Cardiac muscle cell (in vitro differentiated cells and primary cell): ENCODE measurements at places on chromosomes 5 and 9. TPM values are rescaled to one million over a fixed set of nuclear protein-coding genes. Genes with fewer than 3 reads are reported as not detected.

The FOXD4L4 gene
- 0.07 and 0.42 TPM in 2 replicates for total RNA-seq

The CCNI2 gene
- total RNA-seq = not detected in 2 replicates

DNA sequence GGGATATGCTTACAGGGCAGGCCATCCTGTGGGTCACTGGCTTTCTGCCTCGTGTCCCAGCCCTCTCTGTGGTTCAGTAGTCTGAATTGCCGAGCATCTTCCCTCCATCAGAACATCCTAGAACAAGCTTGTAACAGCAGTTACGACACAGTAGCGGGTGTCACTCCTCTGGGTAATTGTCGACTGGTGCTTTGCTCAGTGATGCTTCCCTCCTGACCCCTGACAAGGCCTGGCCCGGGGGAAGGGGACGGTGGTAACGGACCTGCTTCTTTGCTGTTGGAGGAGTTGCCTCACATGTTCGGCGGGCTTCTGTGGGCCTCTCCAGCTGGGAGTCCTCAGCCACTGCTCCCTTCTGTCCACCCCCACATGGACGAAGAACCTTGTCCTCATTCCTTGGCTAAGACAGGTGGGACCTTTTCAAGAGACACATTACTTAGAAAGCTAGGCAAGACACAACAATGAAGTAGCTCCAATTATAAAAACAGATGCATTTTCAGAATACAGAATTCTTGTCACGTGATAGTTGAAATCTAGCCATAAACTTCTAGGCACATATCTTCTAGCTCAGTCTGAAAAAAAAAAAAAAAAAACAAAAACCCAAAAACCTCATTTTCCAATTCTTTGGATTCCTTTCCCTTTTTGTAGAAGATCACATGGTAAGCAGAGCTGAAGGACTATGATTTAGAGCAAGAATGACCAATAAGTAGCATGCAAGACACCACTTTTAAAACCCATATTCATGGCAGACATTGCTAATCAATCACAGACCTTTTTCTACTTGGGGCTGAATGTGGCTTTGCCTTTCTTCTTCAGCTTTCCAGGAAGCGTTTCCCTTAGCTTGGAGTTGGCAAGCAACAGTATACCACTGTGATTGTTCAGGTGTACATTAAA is 25.0 kb downstream of the HMCN2 start:
- no peaks in the 10 kb centered on the region for H3K4me1 ChIP-seq
- DNase-seq = peak; percentile 26
- H3K27ac ChIP-seq = no peak overlapping the region
- no peak overlapping the region for H3K4me3 ChIP-seq
- H3K27me3 ChIP-seq = no peaks in the 10 kb centered on the region
- no peaks in the 10 kb centered on the region for H3K36me3 ChIP-seq

- H3K27me3 ChIP-seq = no peaks in the 10 kb centered on the region
- no peak overlapping the region for H3K4me3 ChIP-seq
- H3K36me3 ChIP-seq = no peaks in the 10 kb centered on the region
- no peak for DNase-seq
- no peaks in the 10 kb centered on the region for H3K4me1 ChIP-seq
Measured at GRCh38 chr9:112187404-112187803, 12.3 kb upstream of the SUSD1 start.

GRCh38 chr5:151509231-151509630 is 61.8 kb downstream of the SLC36A1 start:
- no peak overlapping the region for H3K4me3 ChIP-seq
- no peaks in the 10 kb centered on the region for H3K36me3 ChIP-seq
- no peaks in the 10 kb centered on the region for H3K27me3 ChIP-seq

GRCh38 chr9:81096625-81097024 is 592.7 kb downstream of the TLE1 start:
- H3K36me3 ChIP-seq = no peaks in the 10 kb centered on the region
- H3K4me3 ChIP-seq = no peak overlapping the region
- H3K27me3 ChIP-seq = no peaks in the 10 kb centered on the region

The RGMB gene
- total RNA-seq = 15.6 and 18.4 TPM in 2 replicates

- no peak overlapping the region for H3K4me3 ChIP-seq
- H3K27me3 ChIP-seq = no peaks in the 10 kb centered on the region
- peaks cover 19% of the 10 kb centered on the region for H3K36me3 ChIP-seq
- H3K27ac ChIP-seq = no peak overlapping the region
Measured at GRCh38 chr9:129639756-129640085, 2.2 kb downstream of the ASB6 start.

GRCh38 chr5:157390551-157391297 is 69.3 kb upstream of the NIPAL4 start:
- H3K4me3 ChIP-seq = no peak overlapping the region
- H3K27ac ChIP-seq = no peak overlapping the region
- H3K27me3 ChIP-seq = no peaks in the 10 kb centered on the region
- DNase-seq = no peak
- H3K4me1 ChIP-seq = peaks cover 19% of the 10 kb centered on the region
- H3K36me3 ChIP-seq = peaks cover 19% of the 10 kb centered on the region

The GFI1B gene
- total RNA-seq = 0.06 and 0.07 TPM in 2 replicates

The ZNF883 gene
- total RNA-seq = 3.9 and 5.3 TPM in 2 replicates

The ZBTB26 gene
- 5.0 and 8.1 TPM in 2 replicates for total RNA-seq

The TAF11L11 gene
- not detected in 2 replicates for total RNA-seq

DNA sequence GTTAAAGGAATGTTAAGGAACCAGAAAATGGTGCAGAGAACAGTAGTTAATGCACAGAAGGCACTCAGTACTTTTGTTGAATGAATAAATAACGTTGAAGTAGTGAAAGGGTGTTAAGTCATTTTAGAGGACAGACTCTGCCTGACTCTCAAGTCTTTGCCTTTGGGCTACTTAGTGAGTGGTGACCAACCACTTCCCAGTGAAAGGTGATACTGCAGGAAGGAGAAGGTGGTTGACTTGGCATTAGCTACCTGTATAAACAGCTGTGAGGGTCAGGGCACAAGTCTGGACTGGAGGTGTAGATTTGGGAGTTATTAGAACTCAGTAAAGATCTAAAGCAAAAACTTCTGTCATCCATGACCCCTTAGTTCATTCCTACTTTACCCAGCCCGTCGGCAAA is 4.9 kb upstream of the SHB start:
- no peaks in the 10 kb centered on the region for H3K36me3 ChIP-seq
- H3K4me1 ChIP-seq = no peaks in the 10 kb centered on the region
- no peaks in the 10 kb centered on the region for H3K27me3 ChIP-seq
- H3K27ac ChIP-seq = no peak overlapping the region
- no peak for DNase-seq

DNA sequence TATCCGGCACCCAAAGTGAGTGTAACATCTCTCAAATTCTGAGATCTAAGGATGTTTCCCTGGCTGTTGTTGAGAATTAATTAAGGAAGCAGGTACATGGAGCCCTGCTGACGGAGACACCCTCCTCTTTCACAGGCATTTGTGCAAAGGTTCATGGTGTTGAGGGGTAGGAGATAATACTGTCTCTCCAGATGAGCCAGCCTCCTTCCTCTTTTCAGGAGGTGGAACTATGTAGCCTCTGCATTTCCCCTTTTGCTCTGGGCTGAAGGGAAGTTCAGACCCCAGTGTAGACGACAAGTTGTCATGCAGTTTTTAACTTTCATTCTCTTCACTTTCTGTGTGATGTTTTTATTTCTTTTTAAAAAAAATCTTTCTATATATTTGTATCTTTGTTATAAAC is 107.5 kb downstream of the GALNT10 start:
- H3K4me3 ChIP-seq = no peak overlapping the region
- H3K27ac ChIP-seq = no peak overlapping the region
- DNase-seq = no peak
- no peaks in the 10 kb centered on the region for H3K27me3 ChIP-seq
- H3K36me3 ChIP-seq = no peaks in the 10 kb centered on the region

GRCh38 chr5:142978726-142979125 is 208.5 kb downstream of the ARHGAP26 start:
- no peak overlapping the region for H3K27ac ChIP-seq
- no peak for DNase-seq
- H3K27me3 ChIP-seq = no peaks in the 10 kb centered on the region
- H3K36me3 ChIP-seq = no peaks in the 10 kb centered on the region
- H3K4me1 ChIP-seq = peaks cover 10% of the 10 kb centered on the region

- DNase-seq = no peak
- no peak overlapping the region for H3K4me3 ChIP-seq
- H3K27me3 ChIP-seq = no peaks in the 10 kb centered on the region
- H3K27ac ChIP-seq = no peak overlapping the region
- H3K36me3 ChIP-seq = no peaks in the 10 kb centered on the region
Measured at GRCh38 chr5:143025971-143026370, 255.8 kb downstream of the ARHGAP26 start.

The CXCL14 gene
- total RNA-seq = 0.11 and 1.2 TPM in 2 replicates

DNA sequence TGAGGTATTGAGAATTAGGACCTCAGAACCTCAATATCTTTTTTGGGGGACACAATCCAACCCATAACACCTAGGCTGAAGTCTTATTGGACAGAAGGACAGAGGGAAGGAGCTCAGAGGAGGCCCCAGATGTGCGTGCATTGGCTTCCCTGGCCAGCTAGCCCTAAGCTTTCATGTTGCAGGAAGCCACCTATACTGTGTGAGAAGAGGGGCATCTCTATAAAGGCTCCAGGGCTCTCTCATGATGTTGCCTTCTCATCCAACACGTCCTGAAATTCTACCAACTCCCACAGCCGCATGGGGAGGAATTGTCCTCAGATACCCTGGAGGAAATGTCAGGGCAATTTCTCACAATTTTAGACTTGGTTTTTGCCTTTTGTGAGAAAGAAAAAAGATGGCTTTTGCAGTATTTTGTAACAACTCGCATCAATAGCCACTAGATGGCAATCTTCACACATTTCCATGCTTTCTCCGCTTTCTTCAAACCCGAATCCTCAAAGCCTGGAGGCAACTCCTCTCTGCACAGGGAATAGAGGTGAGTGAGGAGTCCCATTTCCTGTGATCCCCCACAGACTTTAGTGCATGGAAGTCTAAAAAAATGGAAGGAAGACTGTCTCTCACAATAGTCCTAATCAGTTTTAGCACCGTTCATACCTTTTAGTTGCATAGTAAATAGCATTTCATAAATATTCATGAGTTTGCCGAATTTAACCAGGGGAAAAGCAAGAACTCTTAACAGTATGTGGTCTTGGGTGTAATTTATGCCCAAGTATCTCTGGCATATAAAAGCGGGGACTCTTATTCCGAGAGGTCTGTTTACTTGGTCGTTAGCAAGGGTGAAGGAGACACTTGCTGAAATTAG is 7.4 kb upstream of the PPP3R2 start:
- no peak overlapping the region for H3K4me3 ChIP-seq
- DNase-seq = peak; percentile 64
- no peak overlapping the region for H3K27ac ChIP-seq
- H3K36me3 ChIP-seq = no peaks in the 10 kb centered on the region

- H3K27ac ChIP-seq = peak overlapping the region; percentile 72
- H3K36me3 ChIP-seq = no peaks in the 10 kb centered on the region
- H3K27me3 ChIP-seq = no peaks in the 10 kb centered on the region
- H3K4me3 ChIP-seq = peak overlapping the region; percentile 97
- peaks cover 4% of the 10 kb centered on the region for H3K4me1 ChIP-seq
- no peak for DNase-seq
Measured at GRCh38 chr9:130174025-130174424, 1.8 kb downstream of the NCS1 start.

The HSD17B3 gene
- total RNA-seq = 0.63 TPM in 1 of 2 replicates, not detected in the other

The BNC2 gene
- 0.54 and 3.2 TPM in 2 replicates for total RNA-seq

- no peak for DNase-seq
- no peaks in the 10 kb centered on the region for H3K27me3 ChIP-seq
- no peaks in the 10 kb centered on the region for H3K4me1 ChIP-seq
- H3K4me3 ChIP-seq = no peak overlapping the region
Measured at GRCh38 chr5:110478895-110479294, 247.6 kb downstream of the TMEM232 start.

- H3K27ac ChIP-seq = no peak overlapping the region
- no peaks in the 10 kb centered on the region for H3K36me3 ChIP-seq
- peaks cover 13% of the 10 kb centered on the region for H3K4me1 ChIP-seq
- no peaks in the 10 kb centered on the region for H3K27me3 ChIP-seq
Measured at GRCh38 chr5:125974679-125975078, 448.5 kb upstream of the GRAMD2B start.

- H3K36me3 ChIP-seq = peaks cover 9% of the 10 kb centered on the region
- H3K27ac ChIP-seq = peak overlapping the region; percentile 24
- no peak for DNase-seq
- H3K4me1 ChIP-seq = peaks cover 20% of the 10 kb centered on the region
Measured at GRCh38 chr9:89360465-89360864, 42.2 kb downstream of the SECISBP2 start.

GRCh38 chr9:98789483-98790133 is 6.7 kb downstream of the ANKS6 start:
- no peak for DNase-seq
- H3K36me3 ChIP-seq = peaks cover 5% of the 10 kb centered on the region
- no peak overlapping the region for H3K27ac ChIP-seq

DNA sequence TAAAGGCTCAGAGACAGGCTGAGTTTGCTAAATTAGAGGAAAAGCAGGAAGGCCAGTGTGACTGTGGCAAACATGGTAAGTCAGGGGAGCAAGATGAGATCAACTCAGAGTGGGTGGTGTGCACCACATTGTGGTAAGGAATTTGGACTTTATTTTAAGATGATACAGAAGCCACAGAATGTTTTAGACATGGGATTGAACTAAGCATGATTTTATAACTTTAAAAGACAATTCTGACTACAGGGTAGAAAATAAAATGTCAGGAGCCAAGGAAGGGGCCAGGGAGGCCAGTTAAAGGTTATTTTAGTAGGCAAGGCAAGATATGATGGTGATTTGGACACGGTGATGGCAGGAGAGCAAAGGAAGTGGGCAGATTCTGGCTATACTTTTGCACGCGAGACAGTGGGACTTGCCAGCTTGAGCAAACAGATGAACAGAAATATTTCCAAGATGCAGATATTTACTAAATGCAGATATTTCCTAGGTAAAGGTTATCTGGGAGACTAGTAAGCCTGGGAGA is 53.9 kb downstream of the TSSK1B start:
- no peaks in the 10 kb centered on the region for H3K36me3 ChIP-seq
- H3K27me3 ChIP-seq = no peaks in the 10 kb centered on the region
- H3K4me1 ChIP-seq = peaks cover 17% of the 10 kb centered on the region
- no peak for DNase-seq
- no peak overlapping the region for H3K4me3 ChIP-seq
- peak overlapping the region; percentile 16 for H3K27ac ChIP-seq

DNA sequence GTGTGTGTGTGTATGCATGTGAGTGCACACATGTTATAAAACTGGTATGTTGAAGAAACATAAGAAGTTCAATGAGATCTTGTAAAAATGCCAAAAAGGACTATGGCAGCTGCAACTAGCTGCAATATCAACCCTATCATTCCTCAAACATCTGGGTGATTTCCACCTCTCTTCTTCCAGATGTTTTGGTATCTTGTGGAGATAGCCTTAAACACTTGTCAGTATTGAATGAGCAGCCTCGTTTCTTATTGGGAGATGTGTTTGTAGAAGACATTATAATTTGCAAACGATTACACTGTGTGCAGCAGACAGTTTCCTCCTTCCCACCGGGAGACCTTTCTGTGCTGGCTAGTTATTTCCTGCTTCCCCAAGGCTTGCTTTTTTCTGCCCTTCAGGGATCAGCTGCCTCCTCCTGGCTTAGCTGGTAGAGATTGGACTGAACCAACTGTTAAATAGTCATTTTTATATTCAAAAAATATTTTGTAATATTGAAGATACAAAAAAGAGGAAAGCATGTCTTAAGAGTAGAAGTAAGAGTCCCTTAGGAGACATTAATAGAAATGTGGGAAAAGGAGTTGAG is 168.4 kb upstream of the MPDZ start:
- no peaks in the 10 kb centered on the region for H3K27me3 ChIP-seq
- peak; percentile 29 for DNase-seq
- H3K4me3 ChIP-seq = no peak overlapping the region
- no peaks in the 10 kb centered on the region for H3K4me1 ChIP-seq
- H3K36me3 ChIP-seq = no peaks in the 10 kb centered on the region

GRCh38 chr5:59348189-59348588 is 545.3 kb downstream of the PDE4D start:
- no peak overlapping the region for H3K27ac ChIP-seq
- H3K4me3 ChIP-seq = no peak overlapping the region
- DNase-seq = no peak

- H3K27ac ChIP-seq = no peak overlapping the region
- no peak overlapping the region for H3K4me3 ChIP-seq
- no peaks in the 10 kb centered on the region for H3K36me3 ChIP-seq
- no peaks in the 10 kb centered on the region for H3K27me3 ChIP-seq
- H3K4me1 ChIP-seq = no peaks in the 10 kb centered on the region
Measured at GRCh38 chr5:120735076-120735475, 271.0 kb downstream of the PRR16 start.

The PFN3 gene
- total RNA-seq = not detected in 2 replicates
